ENCODE measurements at places on chromosomes 7 and 10.

DNA sequence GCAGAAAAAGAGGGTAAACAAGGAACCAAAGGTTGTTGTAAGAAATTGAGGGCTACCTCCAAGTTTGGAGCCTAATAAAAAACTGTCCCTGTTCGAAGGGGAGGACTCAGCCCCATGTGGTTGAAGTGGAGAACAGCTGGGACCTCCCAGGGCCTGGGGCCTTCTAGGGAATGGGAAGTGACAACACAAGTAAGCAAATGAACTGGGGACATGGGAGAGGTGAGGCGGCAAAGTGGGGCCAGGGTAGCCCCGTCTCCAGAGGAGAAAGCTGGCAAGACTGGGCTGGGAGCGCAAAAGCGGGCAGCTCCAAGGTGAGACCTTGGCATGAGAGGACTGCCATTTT is 198.1 kb downstream of the ZNF438 start:
- no peak for DNase-seq

DNA sequence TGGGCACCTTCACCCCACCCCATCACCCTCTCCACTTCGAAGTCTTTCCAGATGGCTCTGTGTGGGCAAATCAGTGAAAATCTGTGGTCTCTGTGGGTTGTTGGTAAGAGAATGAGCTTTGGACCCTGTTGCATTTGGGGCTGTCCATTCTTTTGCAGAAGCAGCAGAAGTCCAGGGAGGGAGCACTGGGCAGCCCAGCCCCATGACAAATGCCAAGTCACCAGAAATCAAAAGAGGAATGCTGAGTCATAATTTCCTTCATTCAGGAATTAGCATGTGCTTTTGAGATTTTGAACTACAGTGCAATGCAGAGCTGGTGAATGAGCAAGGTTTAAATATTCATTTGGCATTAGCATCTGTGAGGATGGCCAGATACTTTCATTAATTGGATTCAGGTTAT is 556.2 kb downstream of the LRMDA start:
- no peak for DNase-seq

DNA sequence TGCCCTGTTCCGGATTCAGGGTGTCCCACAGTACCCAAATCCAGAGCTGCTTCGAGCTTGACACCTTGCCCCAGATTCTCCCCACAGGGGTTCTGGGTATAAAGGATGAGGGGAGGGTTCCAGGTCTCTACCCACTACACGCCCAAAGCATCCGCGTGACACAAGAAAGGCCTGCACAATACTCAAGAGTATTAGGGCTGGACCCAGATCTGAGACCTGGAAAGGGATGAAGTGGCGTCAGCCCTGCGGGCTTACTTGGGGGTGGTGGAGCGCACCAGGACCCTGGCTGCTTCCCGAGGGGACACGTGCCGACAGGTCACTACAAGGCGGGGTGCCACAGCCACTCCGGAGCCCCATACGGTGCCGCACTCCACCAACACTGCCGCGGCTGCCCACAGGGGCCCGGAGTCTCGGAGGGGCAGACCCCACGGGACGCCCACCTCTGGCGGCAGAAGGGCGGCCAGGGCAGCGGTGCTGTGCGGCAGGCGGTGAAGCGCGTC is 1.3 kb downstream of the TYSND1 start:
- no peak for DNase-seq

DNA sequence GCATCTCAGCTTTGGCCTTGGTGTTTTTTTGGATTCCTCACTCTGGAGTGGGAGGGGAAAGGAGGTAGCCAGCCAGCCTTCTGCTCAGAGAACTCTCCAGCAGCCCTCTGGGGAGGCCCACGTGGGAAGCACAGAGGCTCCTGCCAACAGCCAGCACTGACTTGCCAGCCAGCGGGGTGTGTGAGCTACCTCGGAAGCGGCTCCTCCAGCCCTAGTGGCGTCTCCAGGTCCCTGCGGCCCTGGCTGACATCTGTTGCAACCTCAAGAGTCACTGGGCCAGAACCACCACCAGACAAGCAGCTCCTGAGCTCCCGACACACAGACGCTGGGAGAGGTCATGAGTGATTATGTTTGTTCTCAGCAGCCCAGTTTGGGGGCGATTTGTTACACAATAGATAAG is 180.2 kb upstream of the FZD8 start:
- DNase-seq, result peak; percentile 7

- DNase-seq, result no peak
Measured at GRCh38 chr7:51543801-51544553, 227.4 kb upstream of the COBL start.

DNA sequence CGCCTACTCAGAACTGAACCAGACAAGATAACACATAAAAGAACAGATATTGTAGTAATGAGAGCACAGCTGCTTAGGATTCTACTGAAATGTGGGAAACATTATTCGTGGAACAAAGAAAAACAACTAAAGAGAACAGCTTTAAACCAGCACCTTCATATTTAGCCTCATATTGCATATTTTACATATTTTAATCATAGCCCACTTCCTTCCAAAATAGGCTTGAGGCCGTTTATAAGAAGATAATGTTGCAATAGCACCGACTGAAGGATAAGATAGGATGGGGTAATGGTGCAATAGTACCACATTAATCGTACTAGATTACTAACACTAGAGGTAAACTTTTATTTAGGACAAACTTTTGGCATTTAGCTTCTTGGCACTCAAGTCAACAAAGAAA is 71.3 kb downstream of the KCND2 start:
- DNase-seq, result no peak

GRCh38 chr10:99743841-99744240 is 11.8 kb downstream of the CUTC start:
- no peak for DNase-seq

All from SJSA1 (cell line).